Kidney (tissue), 22 donors: ENCODE measurements at places on chromosomes 2 and 18.

GRCh38 chr2:196962325-196962724 lies 35.8 kb upstream of the PGAP1 start:
- H3K4me1 ChIP-seq: no peaks in the 10 kb centered on the region
- no peak for DNase-seq
- H3K4me3 ChIP-seq: no peak overlapping the region
- no peaks in the 10 kb centered on the region for H3K27me3 ChIP-seq
- H3K36me3 ChIP-seq: no peaks in the 10 kb centered on the region
- H3K27ac ChIP-seq: no peak overlapping the region

DNA sequence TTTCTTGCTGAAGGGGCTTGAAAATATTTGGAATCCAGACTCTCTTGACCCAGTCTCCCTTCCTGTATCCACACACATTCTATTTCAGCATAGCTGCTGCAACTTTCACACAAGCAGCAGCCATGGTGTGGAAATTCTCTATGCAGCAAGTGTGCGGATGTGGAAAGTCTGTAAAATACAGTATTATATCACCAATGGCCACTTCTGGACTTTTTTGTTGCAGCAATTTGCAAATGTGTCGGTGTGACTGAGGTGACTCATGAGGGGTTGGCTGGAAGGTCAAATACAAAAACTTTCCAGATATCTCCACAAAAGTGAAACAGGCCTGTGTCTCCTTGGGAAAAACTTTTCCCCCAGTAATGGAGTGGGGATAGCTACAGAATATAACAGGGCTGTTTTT lies 299.3 kb upstream of the GYPC start:
- H3K4me3 ChIP-seq: no peak overlapping the region
- no peak overlapping the region for H3K27ac ChIP-seq
- no peak for DNase-seq
- no peaks in the 10 kb centered on the region for H3K27me3 ChIP-seq

- H3K27me3 ChIP-seq: no peaks in the 10 kb centered on the region
- no peak overlapping the region for H3K27ac ChIP-seq
- no peaks in the 10 kb centered on the region for H3K36me3 ChIP-seq
- no peaks in the 10 kb centered on the region for H3K4me1 ChIP-seq
Measured at GRCh38 chr2:47601568-47601967, 181.4 kb upstream of the MSH6 start.

GRCh38 chr18:14979875-14980274 lies 231.9 kb downstream of the ANKRD30B start:
- H3K36me3 ChIP-seq: no peaks in the 10 kb centered on the region
- H3K27ac ChIP-seq: no peak overlapping the region
- no peaks in the 10 kb centered on the region for H3K27me3 ChIP-seq

- H3K4me1 ChIP-seq: no peaks in the 10 kb centered on the region
- H3K27me3 ChIP-seq: no peaks in the 10 kb centered on the region
- H3K4me3 ChIP-seq: no peak overlapping the region
- no peak overlapping the region for H3K27ac ChIP-seq
- H3K36me3 ChIP-seq: no peaks in the 10 kb centered on the region
Measured at GRCh38 chr2:6792883-6793282, 72.8 kb downstream of the CMPK2 start.

DNA sequence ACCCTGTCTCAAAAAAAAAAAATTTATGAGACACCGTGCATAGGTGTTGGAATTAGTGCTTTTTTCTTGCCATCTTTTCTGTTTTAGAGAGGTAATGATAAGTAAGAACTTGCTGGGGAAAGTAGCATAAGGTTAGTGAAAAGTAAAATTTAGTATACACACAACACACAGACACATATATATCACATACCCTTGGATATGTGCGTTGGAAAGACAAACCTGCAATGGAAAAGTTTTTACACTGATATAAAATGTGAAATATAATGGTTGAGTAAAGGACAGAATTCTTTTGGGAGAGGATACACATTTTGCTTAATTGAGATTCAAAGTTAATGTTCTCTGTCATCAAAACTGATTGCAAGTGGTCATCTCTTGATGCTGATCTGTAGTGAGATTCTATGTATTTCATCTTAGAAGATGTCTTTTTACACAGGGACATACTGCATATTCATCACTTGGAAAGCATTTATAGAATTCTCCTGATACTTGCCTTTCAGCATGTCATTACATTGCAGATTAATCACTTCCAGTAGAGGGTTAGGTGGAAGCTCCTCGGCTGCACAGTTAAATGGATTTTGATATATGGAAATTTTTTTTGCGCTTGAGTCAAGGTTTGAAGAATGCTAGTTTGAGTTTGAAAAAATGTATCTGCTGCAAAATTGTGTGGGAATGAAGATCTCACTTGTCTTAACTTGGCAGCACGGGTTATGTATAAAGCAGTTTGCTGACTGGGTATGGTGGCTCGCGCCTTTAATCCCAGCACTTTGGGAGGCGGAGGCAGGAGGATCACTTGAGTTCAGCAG lies 13.5 kb downstream of the PPP1CB start:
- no peak overlapping the region for H3K4me3 ChIP-seq
- peaks cover 3% of the 10 kb centered on the region for H3K36me3 ChIP-seq
- H3K27me3 ChIP-seq: no peaks in the 10 kb centered on the region
- no peak for DNase-seq

- no peak overlapping the region for H3K4me3 ChIP-seq
- DNase-seq: no peak
- no peaks in the 10 kb centered on the region for H3K36me3 ChIP-seq
Measured at GRCh38 chr18:69974365-69974764, 26.7 kb upstream of the CD226 start.

- H3K36me3 ChIP-seq: no peaks in the 10 kb centered on the region
- no peaks in the 10 kb centered on the region for H3K4me1 ChIP-seq
- no peak overlapping the region for H3K4me3 ChIP-seq
- H3K27me3 ChIP-seq: no peaks in the 10 kb centered on the region
Measured at GRCh38 chr2:168717790-168718502, 84.5 kb upstream of the NOSTRIN start.

- H3K36me3 ChIP-seq: peaks cover 4% of the 10 kb centered on the region
- no peak for DNase-seq
- no peaks in the 10 kb centered on the region for H3K27me3 ChIP-seq
- H3K4me1 ChIP-seq: no peaks in the 10 kb centered on the region
Measured at GRCh38 chr2:8877894-8878293, 40.5 kb upstream of the KIDINS220 start.

DNA sequence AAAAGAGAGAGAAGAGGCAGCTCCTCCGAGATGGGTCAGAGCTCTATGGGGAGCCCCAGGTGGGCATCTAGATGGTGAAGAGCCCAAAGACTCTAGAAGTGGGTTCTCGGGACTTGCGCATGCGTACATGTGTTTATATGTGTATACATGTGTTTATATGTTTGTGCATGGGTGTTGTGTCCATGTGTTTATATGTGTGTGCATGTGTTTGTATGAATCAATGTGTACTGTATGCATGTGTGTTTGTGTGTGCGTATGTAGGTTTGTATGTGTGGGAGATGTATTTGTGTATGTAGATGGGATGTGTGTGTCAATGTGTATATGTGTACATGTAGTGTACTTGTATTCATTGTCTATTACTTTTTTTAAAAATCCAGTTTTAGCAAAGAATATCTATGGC lies 25.6 kb downstream of the DNPEP start:
- no peak for DNase-seq
- H3K27ac ChIP-seq: no peak overlapping the region
- H3K4me3 ChIP-seq: no peak overlapping the region
- no peaks in the 10 kb centered on the region for H3K36me3 ChIP-seq

- H3K27me3 ChIP-seq: no peaks in the 10 kb centered on the region
- no peak for DNase-seq
- no peaks in the 10 kb centered on the region for H3K36me3 ChIP-seq
- no peak overlapping the region for H3K4me3 ChIP-seq
- no peak overlapping the region for H3K27ac ChIP-seq
Measured at GRCh38 chr2:52334185-52334584, 1302.3 kb upstream of the NRXN1 start.

DNA sequence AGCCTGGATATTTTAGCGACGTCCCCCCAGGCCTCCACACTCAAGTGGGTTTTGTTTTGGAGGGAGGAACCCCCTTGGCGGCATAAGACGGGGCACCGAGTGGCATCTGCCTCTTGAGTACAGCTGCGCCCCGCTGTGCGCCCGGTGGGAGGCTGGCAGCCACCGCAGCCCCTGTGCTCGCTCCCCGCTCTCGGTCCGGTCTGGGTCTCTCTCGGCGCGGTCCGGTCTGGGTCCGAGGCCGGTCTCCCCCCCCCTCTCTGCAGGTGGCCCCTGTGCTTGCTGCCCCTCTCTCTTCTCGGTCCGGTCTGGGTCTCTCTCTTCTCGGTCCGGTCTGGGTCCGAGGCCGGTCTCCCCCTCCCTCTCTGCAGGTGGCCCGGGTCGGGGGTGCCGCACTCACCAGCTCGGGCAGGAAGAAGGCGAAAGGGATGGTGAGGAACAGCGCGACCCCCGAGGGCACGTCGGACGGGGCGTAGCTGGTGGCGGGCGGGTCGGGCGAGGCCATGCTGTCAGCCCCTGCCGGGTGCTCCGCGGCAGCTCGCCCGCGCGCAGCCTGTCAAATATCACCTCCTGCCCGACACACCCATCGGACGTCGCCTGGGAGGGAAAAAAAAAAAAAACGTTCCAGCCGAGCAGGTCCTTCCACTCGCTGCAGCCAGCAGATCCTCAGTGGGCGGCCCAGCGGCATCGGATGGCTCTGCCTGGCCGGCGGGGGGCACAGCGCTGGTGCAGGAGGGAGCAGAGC lies at the start of gene MALL:
TSS of gene MALL (minus strand) at position 532 of the 742 bp plus-strand sequence. CDS start at position 502, 30 bp downstream.
- H3K27ac ChIP-seq: no peak within 1 kb of the TSS
- DNase-seq: peak; percentile 75
- no peaks in the 10 kb centered on the region for H3K36me3 ChIP-seq
- H3K4me1 ChIP-seq: no peaks in the 10 kb centered on the region

DNA sequence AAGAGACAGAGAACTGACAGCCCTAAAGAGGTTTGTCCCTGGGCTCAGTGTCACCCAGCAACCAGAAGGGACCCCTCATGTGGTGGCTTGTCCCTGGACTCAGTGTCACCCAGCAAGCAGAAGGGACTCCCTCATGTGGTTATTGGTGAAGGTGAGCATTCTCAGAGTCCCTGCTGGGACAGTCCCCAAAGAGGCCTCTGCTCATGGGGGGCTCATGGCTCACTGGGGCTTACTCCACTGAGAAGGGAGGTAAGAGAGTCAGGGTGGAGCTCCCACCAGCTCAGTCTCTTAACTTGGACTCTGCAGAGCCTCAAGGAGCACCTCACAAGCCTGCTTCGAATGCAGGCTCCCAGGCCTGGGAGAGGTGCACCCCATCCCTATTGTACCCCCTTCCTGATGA lies 145.2 kb upstream of the COPS8 start:
- no peaks in the 10 kb centered on the region for H3K4me1 ChIP-seq
- H3K4me3 ChIP-seq: no peak overlapping the region
- no peak for DNase-seq
- H3K27me3 ChIP-seq: no peaks in the 10 kb centered on the region

DNA sequence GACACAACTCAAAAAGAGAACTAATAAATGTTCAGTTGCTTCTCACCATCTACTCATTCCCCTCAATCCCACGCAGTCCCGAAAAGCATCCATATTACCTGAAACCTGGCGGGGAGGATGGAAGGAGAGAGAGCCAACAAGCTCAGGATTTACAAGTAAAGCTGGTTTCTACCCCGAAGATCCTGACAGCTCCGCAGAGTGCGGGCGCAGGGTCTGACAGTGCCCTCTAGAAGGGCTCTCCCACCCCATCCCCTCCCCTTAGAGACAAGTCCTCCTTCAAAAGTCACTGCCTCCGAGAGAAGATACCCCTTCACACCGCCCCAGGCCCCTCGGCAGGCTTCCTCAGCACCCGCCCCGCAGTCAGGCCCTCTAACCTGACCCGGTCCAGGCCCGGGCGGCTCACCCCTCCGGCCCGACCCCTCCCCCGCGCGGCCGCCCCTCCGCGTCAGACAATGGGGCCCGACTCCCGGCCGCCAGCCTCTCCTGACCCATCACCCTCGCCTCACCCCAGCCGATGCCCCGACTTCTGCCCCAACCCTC lies 550 bp downstream of the RAB1A start:
- no peaks in the 10 kb centered on the region for H3K36me3 ChIP-seq
- peak; percentile 90 for DNase-seq
- H3K4me1 ChIP-seq: no peaks in the 10 kb centered on the region
- H3K4me3 ChIP-seq: peak overlapping the region; percentile 93
- H3K27ac ChIP-seq: peak overlapping the region; percentile 99

GRCh38 chr2:162056796-162057399 lies 17.1 kb downstream of the DPP4 start:
- H3K4me1 ChIP-seq: no peaks in the 10 kb centered on the region
- no peak for DNase-seq
- no peaks in the 10 kb centered on the region for H3K36me3 ChIP-seq
- H3K4me3 ChIP-seq: no peak overlapping the region

GRCh38 chr18:48583573-48583972 lies 44.7 kb downstream of the CTIF start:
- no peak overlapping the region for H3K4me3 ChIP-seq
- no peak overlapping the region for H3K27ac ChIP-seq
- DNase-seq: no peak
- H3K36me3 ChIP-seq: no peaks in the 10 kb centered on the region

- H3K4me3 ChIP-seq: no peak overlapping the region
- H3K36me3 ChIP-seq: no peaks in the 10 kb centered on the region
- H3K27ac ChIP-seq: no peak overlapping the region
- H3K4me1 ChIP-seq: peaks cover 5% of the 10 kb centered on the region
- H3K27me3 ChIP-seq: no peaks in the 10 kb centered on the region
Measured at GRCh38 chr2:10494351-10495066, 46.4 kb upstream of the ODC1 start.

GRCh38 chr2:224613543-224614286 lies 28.6 kb upstream of the CUL3 start:
- no peaks in the 10 kb centered on the region for H3K4me1 ChIP-seq
- H3K27me3 ChIP-seq: no peaks in the 10 kb centered on the region
- no peak for DNase-seq
- no peak overlapping the region for H3K27ac ChIP-seq
- no peaks in the 10 kb centered on the region for H3K36me3 ChIP-seq

DNA sequence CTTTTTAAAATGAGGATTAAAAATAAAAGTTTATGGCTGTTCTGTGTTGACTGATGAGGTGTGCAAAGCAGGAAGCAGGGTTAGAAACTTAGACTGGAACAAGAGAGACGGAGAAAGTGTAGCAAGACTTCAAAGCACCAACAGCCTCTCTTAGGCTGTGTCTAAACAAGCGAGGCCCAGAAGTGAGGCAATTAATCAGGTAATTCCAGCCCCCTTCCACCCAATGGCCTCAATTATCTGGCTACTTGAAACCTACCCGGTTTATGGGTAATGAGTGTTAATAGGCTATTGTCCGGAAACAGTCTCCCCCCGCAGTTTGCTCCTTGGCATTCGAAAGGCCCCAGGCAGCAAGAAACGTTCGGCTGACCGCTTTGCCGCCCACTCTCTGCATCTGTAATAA lies 171.7 kb upstream of the MYCN start:
- H3K36me3 ChIP-seq: no peaks in the 10 kb centered on the region
- H3K27me3 ChIP-seq: no peaks in the 10 kb centered on the region
- DNase-seq: peak; percentile 79
- no peak overlapping the region for H3K27ac ChIP-seq
- no peaks in the 10 kb centered on the region for H3K4me1 ChIP-seq
